Activated T-helper 1 cell treated with anti-CD3 and anti-CD28 coated beads, Interleukin-12 subunit alpha, Interleukin-12 subunit beta, Interleukin-2, Interleukin-4 antibody, amounts not matched to agents 30 ng/mL and 10 ng/mL and 1 ng/mL, durations not matched to agents 14 hours and 24 hours and 36 hours (primary cell): ENCODE measurements at places on chromosomes 3 and 15. TPM values are rescaled to one million over a fixed set of nuclear protein-coding genes. Genes with fewer than 3 reads are reported as not detected.

The SAMD7 gene
- total RNA-seq: not detected in 2 replicates

The CDHR4 gene
- not detected in 2 replicates for total RNA-seq

The SIDT1 gene
- total RNA-seq: 11.3 and 12.2 TPM in 2 replicates

The SENP8 gene
- 1.5 and 1.8 TPM in 2 replicates for total RNA-seq

The CCR4 gene
- 110 and 115 TPM in 2 replicates for total RNA-seq

The GOLGA6D gene
- not detected in 2 replicates for total RNA-seq

The IL17RB gene
- total RNA-seq: 0.91 and 1.2 TPM in 2 replicates

The HES1 gene
- total RNA-seq: 2.5 and 2.6 TPM in 2 replicates

The TBC1D2B gene
- total RNA-seq: 60.8 and 64.7 TPM in 2 replicates

The LRTM1 gene
- not detected in 2 replicates for total RNA-seq

The MME gene
- total RNA-seq: not detected in 2 replicates

The CPN2 gene
- not detected in 2 replicates for total RNA-seq

The CCR8 gene
- total RNA-seq: 7.1 and 8.9 TPM in 2 replicates

The GP5 gene
- 0.27 and 0.31 TPM in 2 replicates for total RNA-seq
